ENCODE measurements at places on chromosomes 12 and 14.

DNA sequence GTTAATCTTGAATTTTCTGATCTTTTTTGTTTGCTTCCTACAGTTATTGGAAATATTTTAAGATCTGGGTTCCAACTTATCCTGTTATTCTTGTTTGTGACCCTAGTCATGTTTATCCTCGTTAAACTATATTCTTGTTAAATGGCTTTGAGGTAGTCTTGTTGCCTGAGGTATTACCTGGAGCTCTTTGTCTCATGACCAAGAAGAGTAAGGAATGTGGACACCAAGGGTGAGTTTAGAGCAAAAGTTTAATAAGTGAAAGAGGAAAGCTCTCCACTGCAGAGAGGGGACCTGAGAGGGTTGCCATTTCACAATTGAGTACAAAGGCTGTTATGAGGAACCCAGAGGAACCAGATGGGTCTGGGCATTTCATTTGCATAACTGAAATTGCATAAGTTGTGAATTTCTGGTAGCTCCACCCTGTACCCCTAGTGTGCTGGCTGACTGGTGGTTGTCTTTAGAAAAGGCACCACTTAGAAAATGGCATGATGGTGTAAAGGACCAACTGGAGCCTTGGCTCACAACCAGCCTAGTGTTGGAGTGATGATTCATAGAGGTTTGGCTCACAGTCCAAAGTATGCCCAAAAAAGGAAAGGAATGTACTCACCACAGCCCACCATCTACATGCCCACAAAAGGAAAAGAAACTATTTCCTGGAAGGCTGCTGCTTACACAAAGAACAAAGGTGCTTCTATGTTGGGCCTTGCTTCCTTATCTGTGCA lies 36.7 kb upstream of the RESF1 start:
- DNase-seq, result no peak

- DNase-seq, result no peak
Measured at GRCh38 chr12:86367137-86367536, 110.9 kb upstream of the MGAT4C start.

- DNase-seq, result no peak
Measured at GRCh38 chr12:82430541-82431145, 72.3 kb downstream of the METTL25 start.

GRCh38 chr12:5220099-5220498 lies 176.4 kb downstream of the KCNA5 start:
- no peak for DNase-seq

DNA sequence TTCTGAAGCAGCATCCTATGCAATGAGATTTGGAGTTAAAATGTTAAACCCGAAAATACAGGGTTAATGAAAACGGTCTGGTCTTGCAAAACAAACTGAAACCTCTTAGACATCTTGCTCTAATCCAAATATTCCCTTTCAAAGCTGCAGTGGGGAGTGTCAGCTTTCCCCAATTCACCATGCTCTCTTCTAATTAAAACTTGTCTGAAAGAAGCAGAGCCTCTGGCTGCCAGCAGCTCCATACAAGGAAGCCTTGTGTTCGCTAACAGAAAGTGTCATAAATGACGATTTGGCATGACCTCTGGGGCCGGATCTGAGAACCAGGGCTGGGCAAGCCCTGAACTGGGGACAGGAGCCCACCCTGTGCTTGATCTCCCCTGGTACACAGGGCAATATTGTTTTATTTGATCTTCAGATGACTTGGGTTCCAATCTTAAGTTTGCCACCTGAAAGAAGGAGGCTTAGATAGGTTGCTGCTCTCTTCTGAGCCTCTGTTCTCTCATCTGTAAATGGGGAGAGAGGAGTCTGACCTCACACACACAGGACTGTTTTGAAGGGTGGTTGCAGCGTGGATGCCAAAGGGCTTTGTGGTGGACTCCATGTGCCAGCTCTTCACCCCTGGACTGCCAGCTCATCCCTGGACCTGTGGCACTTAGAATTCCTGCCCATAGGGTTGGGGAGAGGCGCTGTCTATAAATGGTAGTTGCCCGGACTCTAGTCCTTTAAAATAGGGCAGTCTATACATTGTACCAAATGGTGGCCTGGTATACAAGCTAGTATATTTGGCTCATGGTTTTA lies 7.8 kb downstream of the KMT5A start:
- no peak for DNase-seq

- no peak for DNase-seq
Measured at GRCh38 chr12:50050410-50051098, 6.8 kb upstream of the ASIC1 start.

- no peak for DNase-seq
Measured at GRCh38 chr14:65038966-65039365, 52.3 kb downstream of the FNTB start.

- no peak for DNase-seq
Measured at GRCh38 chr14:39229222-39229543, 4.5 kb upstream of the MIA2 start.
